ENCODE measurements at places on chromosomes 4 and X. TPM values are rescaled to one million over a fixed set of nuclear protein-coding genes. Genes with fewer than 3 reads are reported as not detected.

GRCh38 chrX:123077631-123078030 lies 106.4 kb upstream of the GRIA3 start:
- DNase-seq, result no peak

DNA sequence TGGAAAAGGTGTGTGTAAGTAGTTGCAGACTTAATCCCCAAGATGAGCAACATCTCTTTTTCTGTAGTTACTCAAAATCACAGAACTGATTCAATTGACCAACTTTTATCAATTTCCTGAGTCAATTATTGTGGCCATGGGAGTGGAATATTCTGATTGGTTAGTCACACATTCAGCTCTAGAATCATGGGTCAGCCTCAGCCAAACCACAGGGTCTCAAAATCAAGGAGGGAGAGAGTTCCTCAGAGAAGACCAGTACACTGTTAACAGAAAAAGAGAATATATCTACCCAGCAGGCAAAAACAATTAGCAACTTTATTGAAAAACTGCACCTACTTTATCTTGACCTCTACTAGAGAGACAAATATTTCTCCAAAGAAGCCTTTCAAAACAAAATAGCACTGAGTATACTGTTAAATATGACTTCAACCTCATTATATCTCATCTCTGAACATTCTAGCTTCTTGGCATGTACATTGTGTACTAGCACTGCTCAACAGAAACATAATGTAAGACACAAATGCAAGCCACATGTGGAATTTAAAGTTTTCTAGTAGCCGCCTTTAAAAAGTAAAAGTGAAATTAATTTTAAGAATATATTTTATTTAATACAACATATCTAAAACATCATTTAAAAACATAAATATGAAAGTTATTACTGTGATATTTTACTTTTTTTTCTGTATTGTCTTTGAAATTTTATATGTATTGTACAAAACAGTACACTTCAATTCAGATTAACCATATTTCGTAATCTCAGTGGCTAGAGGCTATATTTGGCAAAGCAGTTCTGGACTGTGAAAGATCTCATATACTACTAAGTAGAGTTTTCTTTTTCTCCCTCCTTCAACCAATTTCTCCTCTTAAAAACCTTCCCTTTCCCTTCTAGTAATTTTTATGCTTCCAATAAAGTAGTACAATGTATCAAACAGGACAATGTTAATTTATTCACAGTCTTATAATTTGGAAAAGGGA lies 11.8 kb upstream of the LCORL start:
- DNase-seq, result no peak

- DNase-seq, result no peak
These were observed 206.0 kb upstream of the SLC7A11 start for GRCh38 chr4:138448169-138448568.

DNA sequence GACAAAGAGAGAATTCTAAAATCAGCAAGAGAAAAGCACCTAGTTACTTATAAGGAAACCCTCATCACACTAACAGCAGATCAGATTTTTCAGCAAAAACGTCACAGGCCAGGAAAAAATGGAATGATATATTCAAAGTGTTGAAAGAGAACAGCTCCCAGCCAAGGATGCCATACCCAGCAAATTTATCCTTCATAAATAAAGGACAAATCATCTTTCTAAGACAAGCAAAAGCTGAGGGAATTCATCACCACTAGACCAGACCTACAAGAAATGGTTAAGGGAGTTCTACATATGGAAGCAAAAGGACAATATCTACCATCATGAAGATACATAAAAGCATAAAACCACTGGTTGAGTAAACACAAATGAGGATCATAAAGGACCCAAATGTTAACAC lies 53.6 kb downstream of the MANBA start:
- DNase-seq, result no peak

DNA sequence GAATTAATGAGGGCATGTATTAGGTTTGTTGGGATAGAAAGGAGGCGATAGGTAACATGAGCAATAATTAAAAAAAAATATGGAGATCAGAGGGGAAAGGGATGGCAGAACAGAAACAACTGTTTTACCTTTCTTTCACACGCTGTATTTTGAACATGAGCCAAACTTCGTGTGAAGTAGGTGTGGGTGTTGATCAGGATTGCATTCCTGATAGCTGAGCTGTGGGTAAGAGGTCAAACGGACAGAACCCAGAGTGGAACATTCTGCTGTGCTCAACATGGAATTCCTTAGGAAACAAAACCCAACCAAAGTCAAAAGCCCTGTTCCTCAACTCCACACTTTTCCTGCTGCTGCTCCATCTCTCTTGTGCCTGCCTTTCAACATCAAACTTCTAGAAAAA lies 162.5 kb upstream of the CASK start:
- no peak for DNase-seq

GRCh38 chr4:102505708-102506107 lies 4.5 kb downstream of the NFKB1 start:
- no peak for DNase-seq

The CLDN2 gene
- not detected for total RNA-seq

The SRPK3 gene
- not detected for total RNA-seq

The FGFBP2 gene
- total RNA-seq, result not detected

The TLR6 gene
- total RNA-seq, result 2.9 TPM

The BEX1 gene
- 0.68 TPM for total RNA-seq

The UCP1 gene
- total RNA-seq, result not detected

The ESX1 gene
- not detected for total RNA-seq
